ENCODE measurements at places on chromosomes 6 and 20.

DNA sequence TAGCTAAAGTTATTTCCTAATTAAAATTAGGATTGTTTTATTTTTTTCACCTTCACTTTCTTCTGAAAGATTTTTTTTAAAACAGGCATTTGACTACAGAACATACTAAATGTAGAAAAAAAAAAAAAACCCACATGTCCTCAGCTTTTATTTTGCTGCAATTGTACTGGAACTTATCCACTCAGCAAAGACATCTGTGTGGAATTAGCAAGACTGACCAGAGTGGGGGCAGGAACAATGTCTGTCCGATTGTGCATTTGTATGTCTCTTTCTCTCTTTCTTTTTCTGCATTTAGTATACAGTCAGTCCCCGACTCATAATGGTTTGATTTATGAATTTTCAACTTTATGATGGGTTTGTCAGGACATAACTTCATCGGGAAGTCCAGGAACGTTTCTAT lies 77.3 kb downstream of the CHD6 start:
- no peak for DNase-seq

DNA sequence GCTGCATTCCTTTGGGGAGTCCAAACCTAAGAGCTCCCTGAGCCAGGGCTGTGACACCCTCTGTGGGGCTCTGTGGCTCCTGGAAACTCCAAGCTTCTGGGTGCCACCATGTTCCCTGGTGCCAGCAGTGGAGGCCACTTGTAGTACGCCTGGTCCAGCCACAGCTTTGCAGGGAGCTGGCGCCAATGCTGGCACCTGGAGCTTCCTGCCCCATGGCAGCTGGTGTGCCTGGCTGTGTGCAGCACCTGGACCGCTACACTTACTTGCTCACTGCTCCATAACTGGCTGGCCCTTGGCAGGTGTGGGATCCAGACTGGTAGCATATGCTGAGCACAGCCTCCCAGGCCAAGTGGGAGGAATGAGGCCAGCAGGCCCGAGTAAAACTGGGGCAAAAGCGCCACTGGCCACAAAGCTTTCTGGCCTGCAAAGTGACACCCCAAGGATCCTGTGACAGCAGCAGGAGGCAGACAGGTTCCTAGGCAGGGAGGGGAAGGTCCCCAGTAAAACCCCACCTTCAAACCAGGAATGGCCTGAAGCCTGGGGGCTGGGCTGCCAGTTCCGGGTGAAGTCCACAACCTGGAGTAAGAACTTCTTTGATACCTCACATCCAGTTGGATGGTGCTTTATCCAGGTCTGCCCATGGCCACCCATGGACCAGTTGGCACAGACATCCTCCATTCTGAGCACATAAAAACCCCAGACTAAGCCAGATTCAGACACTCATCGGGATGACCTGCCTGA lies 461.0 kb downstream of the TBC1D32 start:
- DNase-seq = no peak

GRCh38 chr6:24933266-24933665 lies 2.5 kb downstream of the RIPOR2 start:
- DNase-seq = no peak

- no peak for DNase-seq
Observed at GRCh38 chr20:32670773-32671455, 2.8 kb downstream of the C20orf203 start.

DNA sequence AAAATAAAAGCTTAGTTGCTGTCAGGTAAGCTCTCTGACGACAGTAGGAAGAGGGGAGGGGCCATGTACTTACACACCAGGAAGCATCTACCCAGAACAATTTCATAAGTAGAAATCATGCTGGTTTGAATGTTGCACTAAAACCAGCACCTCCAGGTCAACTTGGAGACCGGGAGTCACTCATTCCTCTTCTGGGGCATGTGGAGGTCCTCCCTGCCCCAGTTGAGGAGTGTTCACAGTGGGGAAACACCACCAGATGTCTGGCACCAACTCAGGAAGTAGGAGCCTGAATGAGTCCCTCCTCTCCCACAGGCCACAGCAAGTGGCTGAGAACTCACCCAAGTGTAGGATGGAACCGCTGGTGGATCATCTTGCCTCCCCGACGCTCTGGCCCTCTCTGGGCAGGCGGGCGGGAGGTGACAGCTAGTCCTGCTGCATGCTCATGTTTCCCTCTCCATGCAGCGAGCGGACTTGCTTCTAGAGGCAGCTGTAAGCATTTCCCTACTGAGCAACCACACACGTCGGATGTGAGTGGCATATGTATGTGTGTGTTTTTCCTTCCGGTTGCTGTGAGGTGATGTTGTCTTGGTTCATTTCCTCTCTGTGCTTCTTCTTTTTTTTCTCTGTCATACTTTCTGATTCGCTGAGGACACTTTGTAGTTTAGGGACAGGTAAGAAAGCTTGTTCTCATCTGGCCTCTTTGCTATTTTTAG lies 149.5 kb upstream of the NEDD9 start:
- DNase-seq = no peak

DNA sequence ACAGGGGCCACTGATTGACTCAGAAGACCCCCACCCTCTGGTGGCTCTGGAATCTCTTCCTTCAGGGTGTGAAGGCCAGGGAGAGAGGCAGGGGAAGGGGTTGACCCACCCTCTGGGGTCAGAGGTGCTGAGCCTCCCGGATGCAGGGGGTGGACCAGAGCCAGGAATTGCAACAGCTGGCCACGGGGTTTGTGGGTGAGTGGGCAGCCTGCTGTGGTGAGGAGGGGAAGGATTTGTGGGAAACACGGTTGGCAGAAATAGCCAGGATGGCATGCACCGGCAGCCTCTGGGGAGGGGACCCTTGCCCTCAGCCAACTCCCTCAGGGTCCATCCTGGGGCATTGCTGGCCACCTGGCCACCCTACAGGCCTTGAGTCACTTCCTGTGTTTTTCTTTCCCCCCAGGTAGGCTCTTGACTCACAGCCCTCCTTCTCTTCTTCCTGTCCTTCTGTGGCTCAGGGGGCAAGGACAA lies 92.8 kb downstream of the MRPL14 start:
- DNase-seq = peak; percentile 18

GRCh38 chr20:49687595-49688567 lies 25.8 kb downstream of the B4GALT5 start:
- no peak for DNase-seq

DNA sequence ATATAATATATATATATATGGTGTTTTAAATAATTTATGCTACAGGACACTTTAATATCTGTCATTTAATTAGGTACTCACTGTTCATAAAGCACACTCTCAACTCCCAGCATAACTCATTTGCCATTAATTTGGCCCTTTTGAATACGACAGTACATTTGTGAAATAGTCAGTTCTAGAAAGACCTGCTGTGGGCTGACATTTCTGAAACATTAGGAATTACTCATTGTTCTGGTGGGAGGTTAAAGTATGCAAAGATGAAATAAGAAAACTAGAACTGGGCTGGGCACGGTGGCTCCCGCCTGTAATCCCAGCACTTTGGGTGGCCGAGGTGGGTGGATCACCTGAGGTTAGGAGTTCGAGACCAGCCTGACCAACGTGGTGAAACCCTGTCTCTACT lies 497.5 kb downstream of the UTRN start:
- DNase-seq = no peak

DNA sequence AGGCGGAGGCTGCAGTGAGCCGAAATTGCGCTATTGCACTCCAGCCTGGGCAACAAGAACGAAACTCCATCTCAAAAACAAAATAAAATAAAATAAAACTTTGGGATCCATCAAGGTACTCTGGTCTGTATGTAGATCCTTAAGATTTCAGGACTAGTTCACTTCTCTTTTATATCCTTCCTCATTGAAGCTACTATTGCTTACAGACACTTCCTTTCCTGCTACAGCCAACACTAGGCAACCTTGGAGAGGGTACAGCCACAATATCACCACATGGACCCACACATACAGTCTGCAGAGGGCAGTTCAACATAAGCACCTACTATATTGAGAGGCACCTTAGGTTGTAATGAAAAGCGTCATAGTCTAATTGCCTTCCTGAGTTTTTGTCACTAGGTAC lies 113.3 kb downstream of the ATXN1 start:
- DNase-seq = no peak

GRCh38 chr6:127971386-127971785 lies 70.5 kb upstream of the THEMIS start:
- no peak for DNase-seq

DNA sequence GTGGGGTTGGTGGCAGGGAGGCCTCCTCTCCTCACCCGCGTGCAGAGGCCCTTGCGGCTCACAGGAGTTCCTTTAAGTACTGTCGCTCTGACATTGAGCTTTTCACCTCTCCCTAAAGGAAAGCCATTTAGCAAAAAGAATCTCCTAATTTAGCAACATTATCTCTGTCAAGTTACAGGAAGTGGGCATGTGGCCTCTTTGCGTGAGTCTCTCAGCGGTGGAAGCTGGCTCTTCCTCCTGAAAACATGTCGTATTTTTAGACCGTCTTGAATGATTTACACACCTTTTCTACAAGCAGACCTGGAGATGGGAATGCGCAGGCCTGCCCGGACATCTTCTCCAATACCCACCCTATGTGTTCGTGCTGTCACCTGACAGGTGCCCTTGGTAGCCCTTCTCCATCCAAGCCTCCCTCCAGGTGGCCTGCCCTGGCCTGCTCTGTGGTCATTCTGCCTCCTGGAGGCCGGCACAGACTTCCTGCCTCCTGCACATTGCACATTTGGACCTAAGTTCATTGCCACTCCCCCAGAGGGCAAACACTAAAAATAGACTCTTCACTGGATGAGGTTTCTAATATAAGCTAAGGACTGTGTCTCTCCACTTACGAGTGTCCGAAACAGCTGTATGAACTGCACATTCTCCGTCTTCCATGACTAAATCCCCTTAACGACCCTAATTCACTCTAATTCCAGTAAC lies 18.5 kb upstream of the PHACTR3 start:
- no peak for DNase-seq

All from LoVo (cell line).